Stimulated activated CD8-positive, alpha-beta memory T cell treated with anti-CD3 and anti-CD28 coated beads, Interleukin-15, amount 100 ng/mL, for 24 hours (primary cell): ENCODE measurements at places on chromosomes 2 and 18.

DNA sequence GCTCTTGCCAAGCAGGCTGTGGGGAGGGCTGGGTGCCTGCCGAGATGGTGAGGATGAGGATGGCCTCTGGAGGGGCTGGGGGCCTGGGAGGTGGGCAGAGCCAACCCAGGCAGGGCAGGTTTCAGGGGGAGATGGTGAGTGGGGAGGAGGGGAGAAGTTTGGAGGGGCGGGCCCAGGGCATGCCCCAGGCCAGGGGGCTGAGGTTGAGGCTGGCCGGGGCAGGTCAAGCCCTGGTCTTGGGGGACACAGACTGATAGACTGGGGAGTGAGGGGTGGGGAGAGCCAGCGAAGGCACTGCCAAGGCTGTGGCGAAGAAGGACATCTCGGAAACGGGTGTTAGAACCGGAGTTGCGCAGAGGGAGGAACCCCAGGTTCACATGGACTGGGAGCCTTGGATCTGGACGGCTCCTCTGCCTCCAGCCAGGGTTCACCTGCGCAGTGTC is 12.6 kb downstream of the CAPN10 start:
- DNase-seq: no peak

GRCh38 chr2:191478799-191479679 is 198.9 kb upstream of the NABP1 start:
- no peak for DNase-seq

GRCh38 chr2:218839430-218839829 is 7.8 kb upstream of the PRKAG3 start:
- DNase-seq: no peak

GRCh38 chr2:118319271-118319684 is 231.0 kb downstream of the INSIG2 start:
- DNase-seq: no peak

- DNase-seq: no peak
These were observed at the start of gene PAX3 for GRCh38 chr2:222298311-222299150. Gene PAX3 (minus strand): TSS chr2:222298998. CDS start chr2:222298615, 383 bp downstream.

GRCh38 chr18:33828949-33829348 is 250.9 kb downstream of the ASXL3 start:
- no peak for DNase-seq

- DNase-seq: no peak
These were observed 11.0 kb upstream of the OSR1 start for GRCh38 chr2:19369341-19369955.

DNA sequence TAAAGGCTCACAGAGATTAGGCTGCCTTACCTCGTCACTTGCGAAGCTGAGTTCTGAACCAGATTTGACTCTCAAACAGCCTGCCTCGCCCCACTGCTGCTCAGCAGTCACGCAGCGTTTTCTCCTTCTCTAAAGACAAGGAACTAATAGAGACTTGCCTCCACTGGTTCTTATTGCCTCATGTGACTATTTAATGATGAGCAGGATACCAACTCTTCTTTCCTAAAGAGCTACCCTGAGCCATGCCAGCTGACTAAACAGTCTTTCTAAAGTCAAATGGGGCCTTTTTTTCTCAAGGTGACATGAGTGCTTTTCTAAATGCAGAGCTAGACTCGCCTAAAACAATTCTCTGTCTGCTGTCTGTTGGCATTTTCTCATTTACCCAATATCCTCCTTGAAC is 147.5 kb downstream of the NCKAP5 start:
- DNase-seq: no peak

DNA sequence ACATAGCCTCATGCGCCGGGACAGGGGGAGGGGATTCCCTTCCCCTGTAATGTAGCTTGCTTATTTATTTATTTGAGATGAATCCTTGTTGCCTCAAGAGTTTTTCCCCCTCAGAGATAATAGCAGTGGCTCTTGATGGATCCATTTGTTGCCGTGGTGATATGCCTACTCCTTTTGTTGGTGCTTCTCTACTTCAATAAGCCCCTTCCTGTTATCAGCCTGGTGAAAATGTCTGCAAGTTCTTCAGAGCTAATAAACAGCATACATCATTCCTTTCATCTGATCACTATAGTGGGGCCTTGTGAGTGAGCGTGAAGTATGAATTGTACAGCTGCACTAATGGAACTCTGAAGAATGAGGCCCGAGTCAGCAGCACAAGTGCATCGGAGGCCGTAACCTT is 19.4 kb downstream of the FZD5 start:
- no peak for DNase-seq

DNA sequence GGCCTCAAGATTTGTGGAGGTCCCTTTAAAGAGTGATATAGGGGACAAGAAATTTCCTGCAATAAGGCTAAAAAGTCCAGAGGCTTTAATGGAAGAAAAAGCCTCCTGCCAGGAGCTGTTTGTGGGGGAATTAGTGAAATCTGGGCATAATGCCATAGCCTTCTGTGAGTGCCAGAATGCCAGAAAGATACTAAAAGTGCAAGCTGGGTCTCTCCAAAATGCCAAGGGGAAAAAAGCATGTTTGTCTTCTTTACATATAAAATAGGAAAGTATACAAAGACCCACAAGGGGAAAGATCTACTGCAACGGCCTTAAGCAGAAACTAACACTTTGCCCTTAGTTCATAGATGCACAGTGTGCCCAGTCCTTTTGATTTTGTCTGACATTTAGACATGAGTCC is 647.7 kb upstream of the ZNF804A start:
- DNase-seq: no peak

DNA sequence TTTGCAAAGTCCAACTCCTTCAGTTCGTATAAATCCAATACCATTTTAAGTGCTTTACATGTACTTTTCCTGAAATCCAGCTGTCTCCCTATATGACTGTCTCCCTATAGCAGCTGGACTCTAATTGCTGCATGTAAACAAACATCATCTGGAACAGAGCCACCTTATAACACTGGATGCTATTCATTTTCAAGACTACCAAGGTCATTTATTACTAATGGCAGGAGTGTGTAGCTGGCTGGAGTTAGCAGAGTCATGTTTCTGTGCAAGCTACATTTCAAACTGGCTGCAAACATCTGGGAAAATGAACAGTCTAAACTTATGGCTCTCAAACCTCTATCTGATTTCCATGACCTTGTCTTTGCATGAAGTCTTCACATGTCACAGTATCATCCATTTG is 575.2 kb downstream of the PIK3C3 start:
- no peak for DNase-seq

GRCh38 chr2:184425083-184425482 is 173.2 kb upstream of the ZNF804A start:
- no peak for DNase-seq

- no peak for DNase-seq
These were observed 29.0 kb downstream of the IMPA2 start for GRCh38 chr18:12010187-12010802.

GRCh38 chr18:54100920-54101470 is 123.5 kb downstream of the MBD2 start:
- no peak for DNase-seq

- no peak for DNase-seq
These were observed 40.8 kb downstream of the CHN1 start for GRCh38 chr2:174964404-174964803.

GRCh38 chr2:201467666-201468065 is 16.1 kb downstream of the STRADB start:
- no peak for DNase-seq

DNA sequence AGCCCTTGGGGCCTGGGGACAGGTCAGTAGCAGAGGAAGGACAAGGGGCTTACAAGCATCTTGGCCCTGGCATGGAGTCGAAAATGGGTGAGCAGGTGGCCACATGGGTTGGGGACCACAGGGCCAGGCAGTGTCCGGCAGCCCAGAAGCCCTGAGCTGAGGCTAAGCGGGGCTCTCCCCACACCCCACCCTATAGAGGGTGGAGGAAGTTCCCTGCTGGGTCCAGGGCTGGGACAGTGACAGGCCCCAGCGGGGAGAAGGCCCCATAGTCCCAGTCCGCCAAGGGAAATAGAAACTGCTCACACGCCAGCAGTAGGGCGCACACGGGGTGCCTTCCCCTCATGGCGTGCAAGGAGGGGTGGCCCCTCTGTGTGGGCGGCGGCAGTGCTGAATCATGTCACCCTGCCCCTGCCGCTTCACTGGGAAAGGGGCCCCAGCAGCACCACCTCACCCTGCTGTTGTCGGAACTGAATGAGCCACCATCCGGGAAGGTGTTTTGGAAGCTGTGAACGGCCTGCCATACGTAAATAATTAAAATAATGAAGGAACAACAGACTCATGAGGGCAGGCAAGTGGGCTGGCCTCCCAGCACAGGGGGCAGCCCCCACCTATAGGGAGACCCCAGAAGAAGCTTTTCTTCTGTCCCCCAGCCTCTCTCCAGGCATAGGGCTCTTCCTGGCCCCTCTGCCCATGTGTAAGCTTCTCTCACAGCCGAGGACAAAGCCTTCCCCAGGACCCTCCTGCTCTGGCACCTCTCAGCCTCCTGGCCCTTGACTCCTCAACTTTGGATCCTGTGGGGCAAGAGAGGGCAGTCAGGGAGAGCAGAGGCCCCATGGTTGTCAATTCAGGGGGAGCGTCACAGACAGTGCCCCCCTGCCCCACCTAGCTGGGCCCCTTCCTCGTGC is 12.7 kb upstream of the DUSP2 start:
- DNase-seq: peak; percentile 74

DNA sequence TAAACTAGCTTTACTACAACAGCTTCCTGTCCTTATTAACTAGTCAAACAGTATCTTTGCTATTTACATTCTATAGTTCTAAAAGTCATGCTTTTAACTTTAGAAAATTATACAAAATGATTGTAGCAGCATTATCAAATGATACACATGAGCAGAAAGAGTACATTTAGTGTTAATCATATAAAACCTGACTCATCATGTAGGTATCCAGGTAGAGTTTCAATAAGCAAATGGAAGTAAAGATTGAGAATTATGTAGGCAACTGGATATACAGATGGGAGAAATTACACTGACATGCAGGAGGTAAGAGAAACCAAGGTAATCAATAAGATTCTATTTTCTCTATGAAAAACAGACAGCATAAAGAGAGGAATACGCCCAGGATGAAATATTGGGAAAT is 33.8 kb downstream of the TRIP12 start:
- no peak for DNase-seq

DNA sequence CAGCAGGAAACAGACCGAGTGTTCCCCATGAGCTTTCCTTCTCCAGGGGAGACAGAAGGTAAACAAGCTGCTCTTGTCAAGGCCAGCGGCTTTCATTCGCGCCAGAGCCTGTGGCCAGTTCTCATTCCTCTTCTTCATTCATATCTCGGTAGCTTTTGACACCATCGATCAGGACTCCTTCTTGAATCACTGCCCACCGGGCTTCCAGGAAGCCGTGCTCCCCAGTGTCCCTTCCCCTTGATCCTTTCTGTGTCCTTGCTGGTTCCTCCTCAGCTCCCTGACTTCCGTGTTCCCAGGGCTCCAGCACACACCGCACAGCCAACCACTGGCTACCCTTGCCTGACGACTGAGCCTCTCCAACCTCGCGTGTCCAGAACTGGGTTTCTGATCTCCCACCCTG is 14.1 kb downstream of the SLC66A3 start:
- DNase-seq: no peak

DNA sequence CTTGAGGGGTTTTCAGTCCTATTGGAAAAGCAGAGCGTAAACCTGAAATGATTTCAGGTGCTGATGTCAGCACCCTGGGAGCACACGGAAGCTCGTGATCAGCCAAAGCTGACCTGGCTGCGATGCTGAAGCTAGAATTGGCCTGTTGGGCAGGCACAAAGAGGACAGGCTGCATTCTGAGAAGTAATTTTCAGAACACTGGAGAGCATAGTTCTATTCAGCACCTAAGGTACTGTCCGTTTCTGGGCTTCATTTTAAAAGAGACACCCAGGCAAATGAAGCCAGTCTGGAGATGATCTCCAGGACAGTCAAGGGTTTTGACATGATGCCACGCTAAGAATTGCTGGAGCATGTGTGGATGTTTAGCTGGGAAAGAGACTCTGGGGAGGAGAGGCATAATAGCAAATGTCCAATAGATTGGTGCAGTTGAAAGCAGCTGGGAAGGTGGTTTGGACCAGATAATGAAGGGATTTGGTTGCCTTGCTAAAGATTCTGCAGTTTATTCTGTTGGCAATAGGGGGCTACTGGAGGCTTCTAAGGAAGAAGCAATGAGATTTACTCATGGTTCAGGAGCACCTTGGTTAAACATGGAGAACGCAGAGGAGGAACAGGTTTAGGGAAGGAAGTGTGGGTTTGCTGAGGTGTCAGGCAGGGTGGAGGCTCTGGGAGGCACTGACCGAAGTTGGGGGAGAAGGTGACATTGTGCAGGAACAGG is 86.6 kb downstream of the ACOXL start:
- no peak for DNase-seq

GRCh38 chr18:23498117-23498516 is 5.2 kb upstream of the RMC1 start:
- no peak for DNase-seq

DNA sequence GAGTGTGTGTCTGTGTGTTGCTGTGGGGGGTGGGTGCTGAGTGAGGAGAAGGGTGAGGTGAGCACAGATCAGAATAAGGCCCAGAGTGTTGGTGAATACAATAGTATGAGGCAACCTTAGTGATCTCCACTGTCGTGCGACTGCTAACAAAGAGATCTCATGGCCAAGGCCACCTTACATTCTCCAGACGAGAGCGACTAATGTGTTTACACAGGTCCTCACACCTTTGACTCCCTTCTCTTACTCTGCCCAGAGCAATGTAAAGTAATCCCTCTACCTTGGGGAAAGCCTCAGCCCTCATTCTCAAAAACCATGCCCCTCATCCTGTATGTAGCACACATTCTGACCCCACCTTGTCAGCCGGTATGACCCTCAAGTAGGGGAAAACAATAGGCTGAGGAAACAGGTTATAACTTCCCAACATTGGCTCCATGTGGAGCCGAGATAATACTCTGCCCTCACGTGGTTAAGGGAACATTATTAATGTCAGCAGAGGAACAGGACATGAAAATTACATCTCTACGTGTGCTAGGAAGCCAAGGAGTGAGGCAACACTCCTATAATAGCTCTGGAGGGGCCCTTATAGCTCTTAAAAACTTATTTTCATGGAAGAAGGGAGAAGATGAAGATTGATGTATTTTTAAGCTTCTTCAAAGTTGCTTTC is 323.0 kb upstream of the NT5C1B start:
- DNase-seq: no peak

- DNase-seq: no peak
These were observed 879.9 kb upstream of the CDH2 start for GRCh38 chr18:29056800-29057199.

DNA sequence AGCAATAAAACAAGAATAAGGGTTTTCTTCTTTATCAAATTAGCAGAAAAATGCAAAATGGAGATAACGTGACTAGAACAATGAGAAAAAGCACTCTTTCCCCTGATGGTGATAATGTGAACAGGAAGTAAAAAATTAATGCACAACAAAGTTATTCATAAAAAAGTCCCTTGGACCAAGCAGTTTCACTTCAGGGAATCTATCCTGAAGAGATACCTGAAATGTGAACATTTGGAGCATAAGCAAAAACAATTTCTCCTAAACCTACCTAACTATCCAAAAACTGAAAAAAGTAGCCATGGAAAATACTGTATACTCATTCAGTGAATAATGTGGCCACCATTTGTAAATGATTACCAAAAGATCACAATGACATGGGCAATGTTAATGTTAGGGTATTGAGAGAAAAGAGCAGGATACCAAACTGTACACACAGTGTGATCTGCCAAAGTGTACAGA is 48.7 kb downstream of the TRIP12 start:
- DNase-seq: no peak

GRCh38 chr2:190996338-190996946 is 17.5 kb downstream of the STAT1 start:
- no peak for DNase-seq

GRCh38 chr2:60028849-60029565 is 524.4 kb downstream of the BCL11A start:
- DNase-seq: no peak

GRCh38 chr18:63149302-63149587 is 170.3 kb downstream of the BCL2 start:
- DNase-seq: no peak
